ENCODE measurements at places on chromosomes 1 and 21.

DNA sequence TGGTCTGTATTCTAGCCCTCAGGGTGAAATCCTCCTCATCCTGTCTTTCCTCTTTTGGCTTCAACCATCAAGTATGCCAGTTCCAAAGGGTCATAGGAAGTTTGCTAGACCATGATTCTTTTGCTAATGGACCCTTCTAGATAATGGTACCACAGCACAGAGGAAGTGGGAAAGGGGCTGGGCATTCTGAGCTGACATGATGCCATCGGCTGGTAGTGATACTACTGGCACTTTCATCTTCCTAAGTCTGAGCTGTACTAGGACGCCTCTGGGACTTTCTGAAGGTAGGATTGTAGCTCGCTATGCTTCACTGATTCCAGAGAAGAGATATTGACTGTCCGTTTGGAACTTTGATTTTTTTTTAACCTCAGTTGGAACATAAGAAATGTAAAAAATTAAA lies 11.4 kb downstream of the FASLG start:
- DNase-seq: no peak

GRCh38 chr1:87329051-87329525 lies 408 bp downstream of the LMO4 start:
- DNase-seq: peak; percentile 8

DNA sequence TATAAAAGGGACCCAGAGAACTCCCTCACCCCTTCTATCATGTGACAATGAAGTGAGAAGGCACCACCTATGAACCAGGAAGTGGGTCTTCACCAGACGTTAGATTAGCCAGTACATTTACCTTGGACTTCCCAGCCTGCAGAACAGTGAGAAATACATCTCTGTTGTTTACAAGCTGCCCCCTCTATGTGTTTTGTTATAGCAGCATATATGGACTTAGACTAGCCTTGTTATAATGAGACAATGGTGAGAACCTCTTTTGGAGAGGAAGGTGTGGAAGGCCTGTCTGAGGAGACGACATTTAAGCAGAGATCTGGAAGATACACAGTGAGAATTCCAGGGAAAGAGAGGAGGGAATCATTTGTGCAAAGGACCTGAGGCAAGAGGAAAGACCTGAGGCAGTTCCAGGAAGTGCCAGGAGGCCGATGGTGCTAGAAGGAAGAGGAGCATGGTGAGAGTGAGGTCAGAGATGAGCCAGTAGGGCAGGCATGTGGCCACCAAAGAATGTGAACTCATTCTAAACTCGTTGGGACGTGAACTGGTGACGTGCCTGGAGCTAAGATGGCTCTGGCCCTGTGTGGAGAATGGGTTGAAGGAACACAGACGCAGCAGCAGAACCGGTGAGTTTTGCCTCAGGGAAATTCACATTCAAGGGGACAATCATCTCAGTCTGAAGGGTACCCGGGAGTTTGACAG lies 98.9 kb upstream of the IRF2BP2 start:
- no peak for DNase-seq

DNA sequence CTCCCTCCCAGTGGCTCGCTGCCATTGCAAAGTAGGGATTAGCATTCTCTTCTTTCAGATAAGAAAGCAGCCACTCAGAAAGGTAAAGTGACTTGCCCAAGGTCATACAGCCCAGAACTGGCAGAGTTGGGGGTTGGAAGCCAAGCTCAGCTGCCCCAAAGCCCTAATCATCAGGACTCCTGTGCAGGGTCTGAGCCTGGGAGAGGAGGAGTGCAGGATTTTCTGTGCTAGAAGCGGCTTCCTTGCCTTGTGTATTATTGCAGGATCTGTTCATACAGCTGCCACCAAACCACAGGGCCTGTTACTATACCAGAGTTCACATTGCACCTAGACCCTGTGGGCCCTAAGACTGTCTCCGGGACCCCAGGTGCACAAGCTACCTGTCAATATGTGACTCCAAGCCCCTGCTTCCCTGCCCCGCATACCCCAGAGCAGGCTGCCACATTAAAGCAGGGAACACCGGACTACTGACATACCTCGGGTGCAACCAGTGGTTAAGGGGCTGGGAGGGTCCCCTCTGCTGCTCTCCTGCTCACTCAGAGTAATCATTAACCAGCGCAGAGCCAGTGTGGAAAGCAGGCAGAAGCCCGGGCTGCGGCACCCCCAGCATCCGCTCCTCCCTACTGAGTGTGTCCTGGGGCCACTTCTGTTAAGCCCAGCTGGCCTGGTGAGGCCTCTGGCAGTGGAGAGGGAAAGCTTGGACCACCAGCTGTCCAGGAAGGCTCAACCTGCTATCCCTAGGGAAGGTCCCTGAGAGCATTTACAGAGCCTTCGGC lies 15.8 kb downstream of the HSPG2 start:
- DNase-seq: peak; percentile 89

DNA sequence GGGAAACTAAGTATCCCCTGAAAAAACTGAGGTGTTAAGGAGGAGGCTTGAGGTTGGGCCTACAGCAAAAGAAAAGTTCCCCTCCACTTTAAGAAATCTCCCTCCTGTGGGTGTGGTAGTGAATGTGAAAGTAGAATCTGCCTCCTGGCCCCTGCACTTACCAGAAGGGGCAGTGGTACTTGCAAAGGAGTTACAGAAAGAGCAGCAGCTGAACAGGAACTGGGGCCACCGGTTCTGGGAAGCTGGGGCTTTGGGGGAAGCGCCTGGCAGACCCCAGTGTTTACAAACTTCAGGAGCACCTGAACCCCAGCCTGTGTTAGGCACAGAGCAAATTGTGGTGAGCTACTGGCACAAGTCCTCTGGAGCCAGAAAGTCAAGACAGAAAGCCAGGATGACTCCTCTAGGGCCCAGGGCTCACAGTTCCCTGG lies 250.2 kb upstream of the FGGY start:
- DNase-seq: no peak

Data from Caki2 (cell line).